ENCODE measurements at places on chromosomes 5 and 9.
A peak's percentile ranks its signal among the peaks of the same experiment; 100 is the strongest.

- no peak for DNase-seq
These were observed 349.8 kb upstream of the DAB2 start for GRCh38 chr5:39774605-39775004.

GRCh38 chr5:75037106-75037505 is 15.3 kb downstream of the GCNT4 start:
- no peak for DNase-seq

- no peak for DNase-seq
These were observed 322.5 kb downstream of the DRD1 start for GRCh38 chr5:175121457-175121856.

DNA sequence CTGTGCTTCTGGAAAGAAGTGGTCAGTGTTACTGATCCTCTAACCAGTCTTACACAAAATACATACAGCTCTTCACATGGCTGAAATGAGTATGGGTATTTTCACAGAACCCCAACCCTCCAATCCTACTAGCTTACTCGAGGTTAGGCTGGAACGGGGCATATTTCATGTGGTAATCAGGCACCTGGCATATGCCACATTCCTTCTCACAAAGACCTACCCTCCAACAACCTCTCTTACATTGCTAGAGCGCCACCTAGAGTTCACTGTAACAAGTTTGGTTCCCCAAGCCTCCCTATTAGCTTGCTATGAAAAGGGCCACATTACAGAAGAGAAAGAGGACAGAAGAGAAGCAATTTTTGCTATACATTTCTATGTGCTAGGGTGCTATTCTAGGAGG is 597.3 kb downstream of the PRELID2 start:
- DNase-seq: no peak

GRCh38 chr5:142819825-142820224 is 49.6 kb downstream of the ARHGAP26 start:
- no peak for DNase-seq

DNA sequence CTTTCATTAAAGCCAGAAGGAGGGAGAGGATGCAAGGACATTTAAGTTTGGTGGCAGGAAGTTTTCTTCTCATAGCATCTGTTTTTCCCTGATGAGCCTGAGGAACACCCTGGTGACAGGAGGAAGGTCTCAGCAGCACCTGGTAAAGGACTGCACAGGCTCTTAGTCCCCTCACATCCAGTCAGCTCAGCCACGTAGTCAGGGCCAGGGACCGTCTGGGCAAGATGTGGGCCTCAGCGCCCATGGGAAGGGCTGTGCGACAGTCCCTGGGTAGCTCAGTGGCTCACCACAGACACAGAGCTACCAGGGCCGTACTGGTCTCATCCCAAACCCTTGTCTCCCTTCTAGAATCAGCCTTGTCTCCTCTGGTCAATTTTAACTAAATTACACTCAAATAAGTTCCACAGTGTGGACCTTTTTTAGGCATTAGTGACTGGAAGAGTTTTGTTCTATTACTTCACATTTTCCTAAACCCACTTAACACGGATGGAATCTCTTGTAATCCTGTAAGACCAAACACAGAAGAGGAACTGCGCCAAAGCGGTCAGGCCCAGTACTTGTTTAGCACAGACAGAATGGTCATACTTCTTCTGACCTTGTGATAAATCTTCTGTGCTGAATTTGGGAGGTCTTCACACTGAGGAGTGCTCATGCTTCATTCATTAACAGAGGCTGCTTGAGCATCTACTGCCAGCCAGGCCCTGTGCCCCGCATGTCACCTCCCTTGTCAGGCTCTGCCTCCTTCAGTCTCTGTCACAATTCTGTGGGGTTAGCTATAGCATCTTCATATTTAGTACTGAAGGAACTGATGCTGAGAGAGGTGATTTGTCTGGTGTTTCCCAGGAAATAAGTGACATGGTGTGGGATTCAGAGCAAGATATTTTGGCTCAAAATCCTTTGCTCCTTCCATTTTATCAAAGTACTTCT is 91.4 kb downstream of the ANGPTL2 start:
- peak; percentile 21 for DNase-seq

DNA sequence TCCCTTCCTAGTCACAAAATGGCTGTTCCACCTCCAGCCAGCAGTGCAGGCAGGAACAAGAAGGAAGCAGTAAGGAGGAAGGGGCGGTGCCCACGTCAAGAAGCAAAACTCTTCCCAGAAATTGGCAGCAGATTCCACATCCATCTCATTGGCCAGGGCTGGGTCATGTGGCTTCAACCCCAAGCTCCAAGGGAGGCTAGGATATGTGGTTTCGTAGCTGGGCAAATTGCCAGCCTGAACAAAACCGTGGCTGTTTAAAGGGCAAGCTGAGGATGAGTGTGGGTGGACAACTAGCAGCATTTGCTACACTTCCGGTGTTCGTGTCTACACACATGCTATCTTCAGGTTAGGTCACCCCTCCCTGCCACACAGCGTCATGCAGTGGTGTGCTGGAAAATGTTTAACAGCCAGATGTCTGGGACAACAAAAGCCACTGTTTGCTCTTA is 92.1 kb upstream of the MAP1B start:
- no peak for DNase-seq

GRCh38 chr9:125495172-125496119 is 211.6 kb downstream of the MAPKAP1 start:
- no peak for DNase-seq

GRCh38 chr5:157516006-157516405 is 56.0 kb downstream of the NIPAL4 start:
- DNase-seq: no peak

- no peak for DNase-seq
These were observed 60.3 kb upstream of the RPL26L1 start for GRCh38 chr5:172898843-172899369.
